CD4-positive, alpha-beta memory T cell (primary cell): ENCODE measurements at places on chromosomes 11 and 22.

GRCh38 chr11:43035086-43035485, 276.7 kb upstream of the API5 start:
- H3K27me3 ChIP-seq = no peaks in the 10 kb centered on the region
- H3K4me1 ChIP-seq = no peaks in the 10 kb centered on the region
- no peak overlapping the region for H3K4me3 ChIP-seq
- H3K27ac ChIP-seq = no peak overlapping the region

- H3K4me1 ChIP-seq = peaks cover 38% of the 10 kb centered on the region
- no peak overlapping the region for H3K27ac ChIP-seq
- no peak overlapping the region for H3K4me3 ChIP-seq
- DNase-seq = no peak
- H3K36me3 ChIP-seq = no peaks in the 10 kb centered on the region
- no peaks in the 10 kb centered on the region for H3K27me3 ChIP-seq
These were observed 9.3 kb upstream of the FCHSD2 start for GRCh38 chr11:73151416-73151815.

GRCh38 chr11:897253-898142, 13.1 kb downstream of the CHID1 start:
- H3K4me3 ChIP-seq = no peak overlapping the region
- H3K27me3 ChIP-seq = no peaks in the 10 kb centered on the region
- peaks cover 32% of the 10 kb centered on the region for H3K36me3 ChIP-seq
- DNase-seq = no peak
- H3K27ac ChIP-seq = no peak overlapping the region

- H3K4me3 ChIP-seq = no peak overlapping the region
- H3K36me3 ChIP-seq = no peaks in the 10 kb centered on the region
- DNase-seq = no peak
These were observed 7.0 kb downstream of the RHBDD3 start for GRCh38 chr22:29260601-29261315.

GRCh38 chr11:120893440-120894201, 130.3 kb upstream of the TBCEL start:
- no peaks in the 10 kb centered on the region for H3K4me1 ChIP-seq
- no peaks in the 10 kb centered on the region for H3K36me3 ChIP-seq
- H3K27ac ChIP-seq = no peak overlapping the region
- H3K4me3 ChIP-seq = no peak overlapping the region
- H3K27me3 ChIP-seq = no peaks in the 10 kb centered on the region
- DNase-seq = no peak

GRCh38 chr22:49678842-49679170, 148.9 kb downstream of the BRD1 start:
- no peak for DNase-seq
- H3K4me1 ChIP-seq = no peaks in the 10 kb centered on the region
- no peak overlapping the region for H3K4me3 ChIP-seq
- no peaks in the 10 kb centered on the region for H3K36me3 ChIP-seq

DNA sequence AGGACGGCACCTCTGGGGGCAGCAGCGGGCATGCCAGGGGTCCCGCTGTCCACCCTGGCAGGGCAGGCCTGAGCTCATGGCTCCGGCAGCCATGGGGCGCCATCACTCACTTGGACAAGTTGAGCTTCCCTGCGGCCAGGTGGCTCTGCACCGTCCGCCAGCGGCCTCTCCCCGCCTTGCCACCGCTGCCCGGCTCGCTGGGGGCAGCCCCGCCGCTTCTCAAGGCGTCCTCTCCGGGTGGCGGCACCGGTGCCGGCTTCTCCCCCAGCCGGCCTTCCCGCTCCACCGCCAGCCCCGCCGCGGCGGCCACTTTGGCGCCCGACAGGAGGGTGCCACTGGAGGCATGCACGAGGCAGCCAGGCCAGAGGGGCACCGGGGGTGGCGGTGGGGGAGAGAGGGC, 35.0 kb downstream of the SYT7 start:
- H3K27ac ChIP-seq = no peak overlapping the region
- H3K36me3 ChIP-seq = no peaks in the 10 kb centered on the region
- H3K4me1 ChIP-seq = no peaks in the 10 kb centered on the region
- DNase-seq = no peak

DNA sequence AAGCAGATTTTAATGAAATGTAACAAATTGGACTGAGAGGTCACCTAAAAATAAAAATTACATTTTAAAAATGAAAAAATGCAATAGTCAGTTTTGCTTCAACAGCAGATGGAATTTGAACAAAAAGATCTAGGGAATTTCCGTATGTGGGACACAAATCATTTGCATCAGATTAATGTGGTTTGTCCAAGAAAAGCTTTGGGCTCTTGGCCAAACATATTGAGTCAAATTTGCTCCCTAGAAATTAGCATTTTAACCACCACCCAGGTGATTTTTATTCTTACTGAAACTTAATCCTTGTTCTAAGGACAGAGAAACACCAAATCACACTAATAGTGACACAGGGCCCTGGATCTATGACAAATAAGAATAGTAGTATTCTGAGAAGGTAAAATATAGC, 1477.8 kb downstream of the FAM181B start:
- no peak for DNase-seq
- H3K27me3 ChIP-seq = no peaks in the 10 kb centered on the region
- H3K27ac ChIP-seq = no peak overlapping the region

DNA sequence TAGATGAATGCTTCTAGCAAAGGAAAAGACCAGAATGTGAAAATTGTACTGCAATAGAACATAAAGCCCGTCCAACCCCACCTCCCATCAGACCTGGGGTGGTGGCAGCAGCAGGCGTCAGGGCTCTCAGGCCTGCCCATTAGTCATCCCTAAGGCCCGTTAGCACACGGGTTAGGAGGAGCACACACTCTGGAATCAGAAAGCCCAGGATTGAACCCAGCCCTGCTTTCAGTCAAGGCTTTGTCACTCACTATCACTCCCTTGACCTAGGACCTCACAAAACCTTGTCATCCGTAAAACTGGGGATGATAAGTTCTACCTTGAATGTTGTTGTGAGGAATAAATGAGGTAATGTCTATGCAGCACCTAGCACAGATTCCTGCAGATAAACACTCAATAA, 26.9 kb downstream of the MICAL3 start:
- no peak overlapping the region for H3K4me3 ChIP-seq
- no peaks in the 10 kb centered on the region for H3K36me3 ChIP-seq
- peaks cover 47% of the 10 kb centered on the region for H3K4me1 ChIP-seq

DNA sequence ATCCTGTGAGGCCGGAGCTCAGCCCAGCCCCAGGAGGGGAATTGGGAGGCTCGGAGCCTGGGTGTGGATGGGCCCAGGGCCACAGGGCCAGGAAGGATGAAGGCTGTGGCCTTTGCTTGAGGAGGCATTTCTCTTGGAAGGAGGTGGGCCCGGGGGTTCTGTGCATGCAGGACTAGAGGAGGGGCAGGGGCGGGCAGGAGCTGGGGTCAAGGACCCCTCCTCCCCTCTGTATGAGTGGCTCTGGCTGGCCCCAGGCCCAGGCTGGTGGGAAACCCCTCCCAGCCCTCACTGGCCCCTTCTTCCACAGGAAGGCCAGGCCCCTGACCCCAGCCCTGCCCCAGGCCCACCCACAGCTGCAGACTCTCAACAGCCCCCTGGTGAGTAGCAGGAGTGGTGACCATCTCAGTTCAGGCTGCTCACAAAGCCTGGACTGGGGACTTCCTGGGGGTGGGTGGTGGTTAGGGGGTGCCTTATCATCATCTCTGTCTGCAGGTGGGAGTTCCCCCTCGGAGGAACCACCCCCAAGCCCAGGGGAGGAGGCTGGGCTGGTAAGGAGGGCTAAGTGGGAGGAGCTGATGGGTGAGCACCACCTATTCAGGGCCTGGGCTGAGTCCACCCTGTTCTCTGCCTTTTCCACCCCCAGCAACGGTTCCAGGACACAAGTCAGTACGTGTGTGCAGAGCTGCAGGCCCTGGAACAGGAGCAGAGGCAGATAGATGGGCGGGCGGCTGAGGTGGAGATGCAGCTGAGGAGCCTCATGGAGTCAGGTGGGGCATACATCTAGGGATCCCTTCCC, 6.0 kb downstream of the KCNK7 start:
- H3K27me3 ChIP-seq = no peaks in the 10 kb centered on the region
- H3K36me3 ChIP-seq = peaks cover 26% of the 10 kb centered on the region
- peaks cover 28% of the 10 kb centered on the region for H3K4me1 ChIP-seq
- DNase-seq = no peak

DNA sequence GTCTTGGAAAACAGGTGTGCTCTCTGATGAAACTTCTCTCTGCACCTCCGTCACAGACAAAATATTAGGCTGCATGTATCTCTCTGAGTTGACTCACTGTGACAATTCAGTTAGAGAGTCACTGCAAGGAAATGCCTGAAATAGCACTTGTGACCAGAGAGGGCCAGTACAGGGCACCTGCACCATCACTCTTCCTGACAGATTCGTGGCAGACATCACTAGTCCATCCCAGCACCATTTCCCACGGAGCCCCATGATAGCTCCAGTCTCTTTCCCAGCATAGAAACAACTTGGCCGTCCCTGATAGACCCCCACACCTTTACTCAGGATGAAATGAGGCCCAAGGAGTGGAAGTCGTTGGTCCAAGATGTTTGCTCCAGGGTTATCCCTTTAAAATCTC, 73.3 kb upstream of the ISX start:
- no peaks in the 10 kb centered on the region for H3K4me1 ChIP-seq
- H3K4me3 ChIP-seq = no peak overlapping the region
- H3K27ac ChIP-seq = no peak overlapping the region
- no peaks in the 10 kb centered on the region for H3K36me3 ChIP-seq
- no peak for DNase-seq

DNA sequence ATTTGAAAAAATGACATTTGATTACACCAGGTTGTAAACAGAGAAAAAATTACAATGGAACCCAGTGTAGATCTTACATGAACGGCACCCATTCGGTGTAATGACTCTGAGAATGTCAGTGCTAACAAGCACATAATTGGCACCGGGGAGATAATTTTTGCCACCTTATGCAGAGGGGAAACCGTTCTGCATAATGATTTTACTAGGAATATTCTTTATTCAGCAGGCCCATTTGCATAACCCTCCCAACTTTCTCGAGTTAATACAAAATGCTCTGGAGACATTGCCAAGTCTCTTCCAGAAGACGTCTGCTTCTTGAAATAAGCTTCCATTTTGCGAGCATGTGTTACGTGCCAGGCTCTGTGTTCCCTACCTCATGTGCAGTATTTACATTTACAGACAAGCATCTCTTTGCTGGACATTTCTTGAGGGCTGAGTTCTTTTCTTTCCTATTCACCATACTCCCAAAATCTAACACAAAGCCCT, 275.8 kb downstream of the MIAT start:
- H3K36me3 ChIP-seq = no peaks in the 10 kb centered on the region
- H3K4me1 ChIP-seq = no peaks in the 10 kb centered on the region
- no peaks in the 10 kb centered on the region for H3K27me3 ChIP-seq

DNA sequence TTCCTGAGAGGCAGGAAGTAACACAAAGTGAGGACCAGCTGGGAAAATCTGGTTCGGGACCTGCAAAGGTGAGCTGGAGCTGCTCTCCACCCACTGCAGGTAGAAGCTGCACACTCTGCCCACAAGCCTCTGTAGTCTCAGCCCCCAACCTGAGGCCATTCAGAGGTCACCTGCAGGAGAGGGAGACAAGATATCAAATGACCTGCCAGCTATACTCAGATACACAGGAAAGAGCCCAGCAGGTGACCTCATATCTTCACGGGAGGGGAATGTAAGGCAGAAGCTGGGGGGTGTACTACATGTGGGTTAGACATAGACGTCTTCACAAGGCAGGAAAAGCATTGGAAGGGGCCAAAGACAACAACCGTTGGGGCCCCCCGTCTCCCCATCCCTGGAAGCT, 86.1 kb downstream of the APIP start:
- H3K4me3 ChIP-seq = no peak overlapping the region
- no peak for DNase-seq
- no peaks in the 10 kb centered on the region for H3K4me1 ChIP-seq
- H3K27ac ChIP-seq = no peak overlapping the region
- no peaks in the 10 kb centered on the region for H3K36me3 ChIP-seq

DNA sequence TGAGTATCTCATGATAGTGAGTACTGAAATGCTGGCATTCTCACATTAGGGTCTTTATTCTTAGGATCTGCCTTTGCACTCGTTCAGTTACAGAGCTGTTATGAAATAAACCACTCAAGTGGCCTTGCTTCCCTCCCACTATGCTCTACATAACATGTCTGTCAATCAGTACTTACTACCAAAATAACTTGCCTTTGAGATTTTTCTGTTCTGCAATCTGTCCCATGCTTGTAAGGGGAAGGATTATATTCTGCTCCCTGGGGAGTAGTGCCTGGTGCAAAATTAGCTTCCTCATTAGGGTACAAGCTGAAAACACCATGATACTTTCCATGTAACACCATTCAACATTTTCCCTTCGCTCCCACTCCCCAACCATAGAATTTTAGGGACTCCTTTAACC, 1.9 kb upstream of the GRAP2 start:
- no peaks in the 10 kb centered on the region for H3K27me3 ChIP-seq
- no peak overlapping the region for H3K27ac ChIP-seq
- peaks cover 26% of the 10 kb centered on the region for H3K4me1 ChIP-seq
- H3K36me3 ChIP-seq = no peaks in the 10 kb centered on the region

GRCh38 chr22:36860821-36861659, at the start of gene NCF4:
Gene NCF4 (plus strand): TSS chr22:36861006. CDS start chr22:36861172, 166 bp downstream.
- peaks cover 36% of the 10 kb centered on the region for H3K4me1 ChIP-seq
- no peaks in the 10 kb centered on the region for H3K27me3 ChIP-seq
- H3K4me3 ChIP-seq = peak within 1 kb of the TSS; percentile 56
- DNase-seq = peak; percentile 33

GRCh38 chr11:67291481-67292381, 2.6 kb downstream of the ANKRD13D start:
- no peak for DNase-seq
- no peak overlapping the region for H3K4me3 ChIP-seq
- no peaks in the 10 kb centered on the region for H3K27me3 ChIP-seq
- H3K27ac ChIP-seq = peak overlapping the region; percentile 88
- H3K36me3 ChIP-seq = peaks cover 22% of the 10 kb centered on the region
- H3K4me1 ChIP-seq = peaks cover 64% of the 10 kb centered on the region

DNA sequence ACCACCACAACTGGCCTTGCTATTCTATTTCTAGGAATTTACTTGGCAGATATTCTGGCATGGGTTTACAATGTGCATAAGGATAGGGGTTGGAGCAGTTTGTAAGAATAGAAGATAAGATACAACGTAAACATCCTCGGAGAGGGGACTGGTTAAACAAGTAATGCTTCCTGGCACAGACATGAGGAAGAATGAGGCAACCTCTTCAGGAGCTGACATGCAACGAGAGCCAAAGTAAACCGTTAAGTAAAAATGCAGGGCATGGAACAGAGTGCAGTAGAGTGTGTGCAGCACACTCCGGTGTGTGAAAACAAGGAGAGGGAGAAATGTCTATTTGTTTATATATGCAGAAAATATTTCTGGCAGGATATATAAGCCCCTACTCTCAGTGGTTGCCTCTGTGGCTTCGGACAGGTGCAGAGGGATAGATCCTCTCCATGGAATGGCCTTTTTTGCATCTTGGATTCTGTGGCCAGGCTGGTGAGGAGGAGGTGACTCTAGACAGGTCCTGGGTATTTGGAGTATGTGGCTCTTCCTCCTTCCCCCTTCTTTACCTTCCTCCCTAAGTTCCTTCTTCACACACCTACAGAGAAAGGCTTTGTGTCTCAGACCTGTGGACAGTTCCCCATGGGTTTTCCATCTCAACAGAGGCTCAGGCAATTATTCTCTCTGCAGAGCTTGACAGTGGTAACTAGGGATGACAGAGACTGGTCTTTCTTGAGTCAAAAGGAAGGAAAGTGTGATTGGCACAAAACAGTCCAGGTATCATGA, 2.5 kb downstream of the RAB36 start:
- H3K27ac ChIP-seq = no peak overlapping the region
- H3K36me3 ChIP-seq = no peaks in the 10 kb centered on the region
- no peaks in the 10 kb centered on the region for H3K27me3 ChIP-seq
- no peak overlapping the region for H3K4me3 ChIP-seq

- no peaks in the 10 kb centered on the region for H3K36me3 ChIP-seq
- no peak overlapping the region for H3K4me3 ChIP-seq
- no peak for DNase-seq
- no peaks in the 10 kb centered on the region for H3K27me3 ChIP-seq
- no peak overlapping the region for H3K27ac ChIP-seq
These were observed 79.8 kb downstream of the PGR start for GRCh38 chr11:101049813-101050212.
